ENCODE measurements at places on chromosomes 3 and 15. TPM values are rescaled to one million over a fixed set of nuclear protein-coding genes. Genes with fewer than 3 reads are reported as not detected.
A peak's percentile ranks its signal among the peaks of the same experiment; 100 is the strongest.

The LRRN1 gene
- 0.32 TPM for total RNA-seq

The RETNLB gene
- 14.2 TPM for total RNA-seq

The CRABP1 gene
- total RNA-seq = not detected

The SPRED1 gene
- total RNA-seq = 8.6 TPM

GRCh38 chr3:12186515-12187286 lies 28.0 kb upstream of the TIMP4 start:
- no peak for DNase-seq

- no peak for DNase-seq
Measured at GRCh38 chr3:172559020-172559419, 35.8 kb upstream of the TNFSF10 start.

- DNase-seq = no peak
Measured at GRCh38 chr3:71640331-71640983, 56.9 kb upstream of the FOXP1 start.

GRCh38 chr15:83673385-83673784 lies 19.5 kb downstream of the ADAMTSL3 start:
- no peak for DNase-seq

DNA sequence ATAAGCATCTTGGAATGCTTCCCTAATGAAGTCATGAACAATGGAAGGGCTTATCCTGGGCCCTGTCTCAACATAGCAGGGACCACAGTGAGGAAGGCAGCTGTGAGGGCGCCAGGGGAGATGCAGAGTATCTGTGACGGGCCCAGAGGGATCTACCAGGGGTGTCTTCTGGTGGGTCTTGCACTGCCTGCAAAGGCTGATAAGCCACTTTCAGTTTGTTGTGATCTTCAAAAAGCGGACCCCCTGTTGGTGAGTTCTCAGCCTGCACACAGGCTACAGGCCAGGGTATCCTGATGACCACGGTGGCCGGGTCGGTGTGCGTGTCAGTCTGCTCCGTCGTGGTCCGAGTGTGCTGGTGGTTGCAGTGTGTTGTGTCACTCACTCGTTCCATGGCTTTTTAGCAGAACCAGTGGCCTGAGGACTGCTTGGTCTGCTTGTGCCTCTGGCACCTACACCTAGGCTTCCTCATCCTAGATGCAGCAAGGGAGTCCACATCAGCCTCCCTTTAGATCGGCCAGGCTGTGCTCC lies 46.8 kb downstream of the CHDH start:
- no peak for DNase-seq

DNA sequence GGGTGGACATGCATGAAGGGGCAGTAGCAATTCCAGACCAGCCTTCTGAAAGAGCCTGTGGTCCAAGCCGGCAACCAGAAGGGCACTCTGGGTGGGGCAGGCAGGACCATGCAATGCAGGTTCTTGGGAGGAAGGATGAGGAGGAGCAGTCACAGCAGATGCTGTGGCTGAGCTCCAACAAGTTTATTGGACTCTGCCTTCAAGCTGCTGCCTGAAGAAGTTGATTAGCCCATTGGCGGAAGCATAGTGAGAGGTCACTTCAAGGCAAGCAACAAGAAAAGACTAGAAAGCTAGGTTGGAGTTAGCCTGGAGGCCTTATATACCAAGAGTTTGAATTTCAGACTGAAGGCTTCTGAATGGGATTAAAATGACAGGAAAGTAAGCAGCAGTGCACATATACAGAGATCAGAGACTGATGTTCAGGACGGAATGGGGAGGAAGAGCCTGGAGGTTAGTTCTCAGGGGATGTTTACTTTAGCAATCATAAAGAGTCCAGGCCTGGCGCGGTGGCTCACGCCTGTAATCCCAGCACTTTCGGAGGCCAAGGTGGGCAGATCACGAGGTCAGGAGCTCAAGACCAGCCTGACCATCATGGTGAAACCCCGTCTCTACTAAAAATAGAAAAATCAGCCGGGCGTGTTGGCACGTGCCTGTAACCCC lies 39.9 kb downstream of the SFMBT1 start:
- DNase-seq = peak; percentile 31

DNA sequence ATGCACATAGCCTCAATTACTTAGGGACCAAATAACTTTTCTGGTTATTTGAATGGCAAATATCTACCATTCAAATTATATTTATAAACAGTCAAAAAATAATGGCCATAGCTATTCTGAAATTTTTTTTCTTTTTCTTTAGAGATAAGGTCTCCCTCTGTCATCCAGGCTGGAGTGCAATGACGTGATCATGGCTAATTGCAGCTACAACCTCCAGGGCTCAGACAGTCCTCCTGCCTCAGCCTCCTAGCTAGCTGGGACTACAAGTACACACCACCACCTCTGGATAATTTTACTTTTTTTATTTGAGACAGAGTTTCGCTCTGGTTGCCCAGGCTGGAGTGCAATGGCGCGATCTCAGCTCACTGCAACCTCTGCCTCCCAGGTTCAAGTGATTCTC lies 16.6 kb downstream of the PPP1R2 start:
- DNase-seq = no peak

- no peak for DNase-seq
Measured at GRCh38 chr3:22994781-22995180, 208.3 kb upstream of the UBE2E2 start.

DNA sequence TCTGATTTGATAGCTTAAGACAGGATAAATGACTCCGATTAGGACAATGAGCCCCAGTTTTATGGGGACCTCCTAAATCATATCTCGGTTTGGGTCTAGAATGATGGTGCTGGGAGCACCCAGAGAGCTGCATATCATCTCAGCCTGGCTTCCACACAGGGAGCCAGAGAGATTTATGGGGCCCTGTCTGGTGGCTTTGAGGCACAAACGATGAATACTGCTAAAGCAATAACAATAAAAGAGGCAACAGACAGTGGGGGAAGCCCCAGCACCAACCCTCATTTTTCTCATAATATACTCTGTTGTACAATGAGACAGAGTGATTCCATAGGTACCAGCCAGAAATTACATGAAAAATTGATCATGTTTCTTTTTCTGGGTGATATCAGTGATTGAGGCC lies 889.0 kb upstream of the CFAP20DC start:
- no peak for DNase-seq

DNA sequence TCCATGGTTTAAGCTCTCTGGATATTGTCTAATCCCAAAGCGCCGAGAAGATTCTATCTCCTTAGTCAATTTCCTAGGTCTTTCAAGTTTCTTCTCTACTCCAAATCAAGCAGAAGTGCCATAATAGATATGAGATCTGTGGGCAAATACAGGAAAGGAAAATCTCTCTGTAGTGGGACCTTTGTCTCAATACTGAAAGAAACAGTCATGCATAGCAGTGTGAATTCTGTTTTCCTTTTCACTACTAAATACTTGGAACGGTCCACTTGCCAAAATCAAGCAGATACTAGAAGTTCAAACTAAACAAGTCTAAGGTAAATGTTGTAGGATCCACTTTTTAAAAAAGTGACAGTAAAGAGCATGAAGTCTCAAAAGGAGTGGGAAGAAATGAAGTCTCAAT lies 236.6 kb downstream of the ZMAT3 start:
- DNase-seq = no peak

Data from transverse colon (tissue), 4 donors.